ENCODE measurements at places on chromosomes 2 and 18. TPM values are rescaled to one million over a fixed set of nuclear protein-coding genes. Genes with fewer than 3 reads are reported as not detected.

Gene POU3F3
- total RNA-seq: not detected

Gene OBSL1
- 37.8 TPM for total RNA-seq

Gene SNORC
- 0.92 TPM for total RNA-seq

Gene TNFRSF11A
- total RNA-seq: 0.09 TPM

Gene TTC21B
- 25.4 TPM for total RNA-seq

Gene SP140
- under 0.01 TPM for total RNA-seq

Gene DUSP19
- 3.8 TPM for total RNA-seq

Gene RAPGEF4
- 1.9 TPM for total RNA-seq

All from smooth muscle cell of bladder (primary cell).